ENCODE measurements at places on chromosomes 3 and 15.

- peak; percentile 49 for DNase-seq
Observed at GRCh38 chr15:39583596-39584265, 2.9 kb downstream of the THBS1 start.

GRCh38 chr3:82293867-82294266 is 532.4 kb upstream of the GBE1 start:
- DNase-seq = no peak

GRCh38 chr3:25556447-25556846 is 108.3 kb downstream of the TOP2B start:
- no peak for DNase-seq

DNA sequence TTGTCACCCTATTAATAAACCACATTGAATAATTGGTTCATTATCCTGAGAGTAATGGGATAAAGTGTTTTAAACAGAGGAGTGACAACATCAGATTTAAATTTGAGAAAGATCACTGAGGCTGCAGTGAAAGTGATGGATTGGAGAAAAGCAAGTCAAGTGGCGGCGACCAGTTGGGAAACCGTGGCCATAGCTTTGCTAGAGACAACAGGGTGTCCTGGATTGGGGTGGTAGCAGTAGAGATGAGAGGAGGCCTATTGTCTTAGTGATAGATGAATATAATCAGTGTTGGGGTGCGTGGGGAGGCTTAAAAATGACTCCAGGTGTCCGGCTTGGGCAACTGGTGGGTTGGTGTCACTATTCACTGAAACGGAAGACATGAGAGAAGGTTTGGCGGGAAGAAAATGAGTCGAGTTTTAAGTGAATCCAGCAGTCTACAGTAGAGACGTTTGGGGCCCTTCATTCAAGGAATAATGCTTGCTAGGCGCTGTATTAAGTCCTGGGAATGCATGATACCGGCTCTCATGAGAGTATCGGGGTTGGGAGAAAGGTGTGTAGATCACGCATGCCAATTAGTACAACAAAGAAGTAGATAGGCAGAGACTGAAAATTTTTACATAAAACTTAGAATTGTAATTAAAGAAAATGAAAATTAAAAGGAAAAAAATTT is 819 bp downstream of the NEK4 start:
- no peak for DNase-seq

- no peak for DNase-seq
Observed at GRCh38 chr3:168085491-168086119, 10.1 kb downstream of the GOLIM4 start.

GRCh38 chr3:32422943-32423342 is 31.3 kb downstream of the CMTM7 start:
- DNase-seq = no peak

GRCh38 chr3:155745795-155746550 is 1.1 kb upstream of the PLCH1 start:
- peak; percentile 9 for DNase-seq

DNA sequence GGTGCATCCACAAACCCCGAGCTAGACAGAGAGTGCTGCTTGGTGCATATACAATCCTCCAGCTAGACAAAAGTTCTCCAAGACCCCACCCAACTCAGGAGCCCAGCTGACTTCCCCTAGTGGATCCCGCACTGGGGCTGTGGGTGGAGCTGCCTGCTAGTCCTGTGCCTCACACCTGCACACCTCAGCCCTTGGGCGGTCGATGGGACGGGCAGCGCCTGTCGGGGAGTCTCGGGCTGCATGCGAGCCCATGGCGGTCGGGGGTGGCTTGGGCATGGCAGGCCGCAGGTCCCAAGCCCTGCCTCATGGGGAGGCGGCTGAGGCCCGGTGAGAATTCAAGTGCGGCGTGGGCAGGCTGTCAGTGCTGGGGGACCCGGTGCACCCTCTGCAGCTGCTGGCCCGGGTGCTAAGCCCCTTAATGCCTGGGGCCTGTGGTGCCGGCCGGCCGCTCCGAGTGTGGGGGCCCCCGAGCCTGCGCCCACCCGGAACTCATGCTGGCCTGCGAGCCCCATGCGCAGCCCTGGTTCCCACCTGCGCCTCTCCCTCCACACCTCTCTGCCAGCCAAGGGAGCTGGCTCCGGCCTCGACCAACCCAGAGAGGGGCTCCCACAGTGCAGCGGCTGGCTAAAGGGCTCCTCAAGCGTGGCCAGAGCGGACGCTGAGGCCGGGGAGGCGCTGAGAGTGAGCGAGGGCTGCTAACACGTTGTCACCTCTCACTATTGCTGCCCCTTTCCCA is 31.0 kb downstream of the ZNF589 start:
- DNase-seq = no peak

GRCh38 chr3:23128655-23129054 is 74.5 kb upstream of the UBE2E2 start:
- DNase-seq = no peak

- no peak for DNase-seq
Observed at GRCh38 chr3:191401775-191402357, 59.1 kb upstream of the PYDC2 start.

GRCh38 chr15:27133249-27133648 is 162.3 kb downstream of the GABRG3 start:
- no peak for DNase-seq

- DNase-seq = no peak
Observed at GRCh38 chr3:141575879-141576743, 89.3 kb downstream of the RASA2 start.

DNA sequence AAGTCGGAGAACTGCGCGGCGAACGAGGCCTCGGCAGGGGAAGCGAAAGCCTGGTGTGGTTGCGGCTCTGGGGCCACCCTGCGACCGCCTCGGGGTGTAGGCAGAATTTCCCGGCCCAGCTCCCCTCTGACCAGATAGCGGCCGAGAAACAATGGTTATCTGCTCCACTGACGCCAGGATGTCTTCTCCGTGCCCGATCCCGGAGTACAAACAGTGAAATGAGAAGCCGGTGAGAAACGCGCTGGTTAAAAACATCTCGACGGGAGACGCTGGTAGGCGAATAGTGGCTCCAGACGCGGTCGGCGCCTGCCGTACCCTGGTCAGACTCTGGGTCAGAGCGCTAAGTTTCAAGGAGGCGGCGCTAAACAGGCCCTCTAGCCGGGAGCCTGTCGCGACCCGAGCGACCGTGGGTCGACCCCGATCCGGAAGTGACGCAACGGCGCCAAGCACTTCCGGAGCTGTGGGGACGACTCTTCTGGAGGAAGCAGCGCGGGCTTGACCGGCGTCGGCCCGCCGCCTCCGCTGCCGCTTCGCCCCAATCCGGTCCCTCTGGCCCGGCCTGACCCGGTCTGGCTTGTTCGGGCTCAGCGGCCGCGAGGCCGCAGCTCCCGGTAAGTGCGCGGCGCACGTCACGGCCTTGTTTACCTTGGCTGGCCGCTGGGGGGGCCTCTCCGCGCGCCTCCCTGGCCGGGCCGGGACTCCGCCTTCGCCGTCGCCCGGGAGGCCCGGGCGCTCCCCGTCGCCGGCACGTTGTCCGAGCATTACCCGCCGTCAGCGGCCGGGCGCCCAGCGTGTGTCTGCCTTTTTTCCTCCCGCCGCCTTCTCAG is at the start of gene ARIH2:
ARIH2 (plus strand) TSS at position 455 of the 827 bp plus-strand sequence. CDS start 8,717 bp downstream, outside the sequence.
- DNase-seq = peak; percentile 93
